ENCODE measurements at places on chromosomes 5 and 9.

DNA sequence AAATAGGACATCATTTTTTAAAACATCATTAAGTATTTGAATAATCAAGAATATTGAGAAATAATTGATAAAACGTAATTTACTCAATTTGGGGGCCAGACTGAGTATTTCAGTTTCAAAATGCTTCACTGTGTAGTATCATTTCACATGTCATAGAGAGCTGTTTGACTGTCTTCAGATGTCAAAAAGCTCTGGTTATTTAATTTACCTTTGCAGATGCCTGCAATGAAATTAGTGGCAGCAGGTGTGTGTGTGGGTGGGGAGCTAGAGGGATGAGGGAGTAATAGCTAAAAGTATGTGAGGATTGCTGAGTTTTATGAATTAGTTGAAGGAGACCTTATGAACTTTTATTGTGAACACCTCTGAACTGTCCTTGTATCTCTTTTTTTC is 567.2 kb upstream of the MEF2C start:
- no peak for DNase-seq

- DNase-seq, result no peak
Measured at GRCh38 chr5:16540421-16540820, 74.8 kb upstream of the ZNF622 start.

GRCh38 chr9:108666240-108666784 is 189.5 kb downstream of the ACTL7B start:
- no peak for DNase-seq

GRCh38 chr5:113271745-113272454 is 162.9 kb downstream of the TSSK1B start:
- DNase-seq, result no peak

GRCh38 chr9:12494411-12494810 is 198.8 kb upstream of the TYRP1 start:
- no peak for DNase-seq

GRCh38 chr9:14907696-14908095 is 2.5 kb downstream of the FREM1 start:
- DNase-seq, result no peak

- DNase-seq, result no peak
Measured at GRCh38 chr5:169126481-169127021, 174.4 kb downstream of the SLIT3 start.

GRCh38 chr5:129748913-129749880 is 1.3 kb downstream of the MINAR2 start:
- no peak for DNase-seq

DNA sequence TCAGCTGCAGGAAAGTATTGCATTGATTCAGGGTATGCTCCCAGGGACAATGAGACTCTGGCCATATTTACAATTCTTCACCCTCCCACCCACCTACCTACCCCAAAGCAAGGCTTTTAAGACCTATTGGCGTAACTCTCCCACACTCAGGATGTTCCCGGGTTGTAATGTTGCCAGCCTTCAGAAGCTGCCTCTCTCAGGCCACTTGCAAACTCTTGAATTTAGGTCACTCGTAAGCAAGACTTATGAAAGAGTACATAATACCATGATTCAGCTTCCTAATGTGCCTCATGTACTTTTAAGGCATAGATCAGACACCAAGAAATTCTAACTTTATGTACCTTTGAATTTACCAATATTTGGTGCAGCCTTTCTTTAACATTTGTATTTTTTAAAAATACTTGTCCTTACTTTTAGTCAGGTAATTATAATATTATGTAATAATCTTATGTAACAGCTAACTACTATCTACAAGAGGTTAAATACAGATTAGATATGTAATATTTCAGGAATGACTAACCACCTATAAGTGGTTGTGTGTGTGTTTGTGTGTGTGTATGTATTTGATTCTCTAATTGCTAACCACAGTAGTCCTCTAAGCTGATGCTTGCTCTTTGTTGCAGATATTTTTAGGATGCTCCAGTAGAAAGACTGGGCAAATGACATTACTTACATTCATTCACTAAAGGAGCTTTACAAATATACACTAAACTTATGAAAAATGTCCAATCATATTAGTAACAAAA is 630.5 kb upstream of the MEF2C start:
- no peak for DNase-seq

DNA sequence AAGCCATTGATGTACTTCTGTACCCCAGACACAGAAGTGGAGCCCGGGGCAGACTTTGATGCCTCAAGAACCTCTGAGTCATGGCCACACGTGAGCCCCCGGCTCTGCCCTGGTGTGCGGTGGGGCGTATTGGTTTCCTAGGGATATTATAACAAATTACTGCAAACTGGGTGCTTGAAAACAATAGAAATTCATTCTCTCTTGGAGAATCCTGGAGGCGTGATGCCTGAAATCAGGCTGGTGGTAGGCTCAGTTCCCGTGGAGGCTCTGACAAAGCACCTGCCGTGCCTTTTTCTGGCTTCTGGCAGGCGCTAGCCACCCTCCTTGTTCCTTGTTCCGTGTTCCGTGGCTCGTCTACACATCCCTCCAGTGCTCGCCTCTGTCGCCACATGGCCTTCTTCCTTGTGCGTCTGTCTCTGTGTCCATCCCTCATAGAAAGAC is 24.2 kb downstream of the NEK6 start:
- DNase-seq, result no peak

GRCh38 chr5:154647114-154647760 is 107.9 kb upstream of the LARP1 start:
- DNase-seq, result no peak

All from stimulated activated CD8-positive, alpha-beta memory T cell treated with anti-CD3 and anti-CD28 coated beads, Interleukin-2, amount 100 ng/mL, for 48 hours (primary cell).